PC-9 (cell line): ENCODE measurements at places on chromosomes 11 and 22.

- DNase-seq = no peak
Measured at GRCh38 chr11:23310276-23310675, 450.0 kb upstream of the CCDC179 start.

- DNase-seq = peak; percentile 84
Measured at GRCh38 chr22:38034278-38034882, 22.8 kb upstream of the PICK1 start.

DNA sequence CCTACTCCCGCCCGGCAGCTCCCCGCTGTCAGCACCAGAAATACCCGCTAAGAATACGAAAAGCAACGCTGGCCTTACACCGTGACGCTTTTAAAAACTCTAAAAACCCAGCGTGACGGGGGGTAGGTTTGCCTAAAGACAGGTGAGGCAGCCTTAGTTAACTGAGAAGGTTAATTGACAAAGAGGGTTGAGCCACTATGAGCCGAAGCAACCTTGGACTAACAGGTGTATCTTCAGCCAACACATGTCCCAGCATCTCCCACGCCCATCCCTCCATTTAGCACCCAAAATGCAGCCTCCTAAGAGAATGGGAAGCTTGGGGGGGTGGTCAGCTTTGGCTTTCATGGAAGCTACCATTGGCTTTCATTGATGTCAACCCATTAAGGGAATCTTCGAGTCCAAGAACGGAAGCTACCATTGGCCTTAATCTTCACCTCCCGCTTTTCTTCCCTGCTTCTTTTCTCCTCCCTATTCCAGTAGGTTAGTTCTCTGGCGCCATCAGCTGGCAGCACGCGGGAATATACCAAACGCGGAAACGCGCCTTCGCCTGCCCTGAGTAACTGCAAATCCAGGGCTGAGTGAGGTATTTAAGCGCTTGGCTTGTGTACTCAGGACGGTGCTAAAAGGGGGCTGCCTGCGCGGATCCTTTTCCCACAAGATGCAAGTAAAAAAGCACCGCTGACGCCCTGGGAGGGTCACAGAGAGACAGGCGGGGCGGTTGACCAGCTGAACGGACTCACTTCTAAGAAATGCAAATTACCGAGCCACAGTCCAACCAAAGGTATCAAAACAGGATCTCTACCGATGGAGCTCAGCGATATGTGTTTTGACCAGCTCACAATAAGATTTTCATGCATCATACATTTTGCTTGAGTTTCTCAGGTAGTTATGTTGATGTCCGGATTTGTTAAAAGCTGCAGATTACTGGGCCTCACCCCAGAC is 38.5 kb upstream of the GLYATL1 start:
- peak; percentile 66 for DNase-seq

DNA sequence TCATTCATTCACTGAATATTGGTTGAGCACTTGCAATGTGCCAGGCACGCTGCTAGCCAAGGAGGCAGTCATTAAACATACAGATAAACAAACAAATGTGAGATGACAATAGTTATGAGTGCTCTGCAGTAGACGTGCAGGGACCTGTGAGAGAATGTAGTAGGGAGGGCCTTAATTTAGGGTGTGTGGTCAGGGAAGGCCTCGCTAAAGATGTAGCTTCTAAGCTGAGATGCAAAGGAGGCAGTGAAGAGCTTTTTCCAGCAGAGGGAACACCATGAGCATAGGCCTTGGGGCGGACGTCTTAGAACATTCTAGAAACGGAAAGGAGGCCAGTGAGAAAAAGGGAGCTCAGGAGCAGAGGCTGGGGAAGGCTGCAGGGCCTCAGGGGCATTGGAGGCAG is 789 bp upstream of the NCF4 start:
- no peak for DNase-seq

DNA sequence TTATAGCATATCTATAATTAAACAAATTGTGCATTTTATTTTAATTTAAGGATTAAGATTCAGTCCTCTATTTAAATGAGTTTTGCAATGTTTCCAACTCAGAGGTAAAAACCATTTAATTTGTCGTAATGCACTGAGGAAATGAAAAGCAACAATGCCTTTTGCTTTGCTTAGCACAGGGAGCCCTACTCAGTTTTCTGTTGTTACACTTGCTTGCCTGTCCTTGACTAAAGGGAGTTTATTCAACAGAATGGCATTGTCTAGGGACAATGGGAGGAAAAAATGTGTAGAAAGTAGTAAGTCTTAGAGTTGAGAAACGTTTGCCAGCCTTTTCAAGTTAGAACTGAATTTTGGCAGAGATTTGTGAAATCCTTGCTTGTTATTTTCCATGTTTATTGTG is 734.2 kb upstream of the ANO3 start:
- DNase-seq = no peak

GRCh38 chr11:36073411-36074203 is 129.7 kb downstream of the LDLRAD3 start:
- DNase-seq = no peak

- no peak for DNase-seq
Measured at GRCh38 chr11:127106938-127107337, 106.4 kb upstream of the KIRREL3 start.

- no peak for DNase-seq
Measured at GRCh38 chr11:84720706-84721402, 906.3 kb downstream of the DLG2 start.

GRCh38 chr11:113675003-113675561 is 31.0 kb downstream of the TMPRSS5 start:
- no peak for DNase-seq

DNA sequence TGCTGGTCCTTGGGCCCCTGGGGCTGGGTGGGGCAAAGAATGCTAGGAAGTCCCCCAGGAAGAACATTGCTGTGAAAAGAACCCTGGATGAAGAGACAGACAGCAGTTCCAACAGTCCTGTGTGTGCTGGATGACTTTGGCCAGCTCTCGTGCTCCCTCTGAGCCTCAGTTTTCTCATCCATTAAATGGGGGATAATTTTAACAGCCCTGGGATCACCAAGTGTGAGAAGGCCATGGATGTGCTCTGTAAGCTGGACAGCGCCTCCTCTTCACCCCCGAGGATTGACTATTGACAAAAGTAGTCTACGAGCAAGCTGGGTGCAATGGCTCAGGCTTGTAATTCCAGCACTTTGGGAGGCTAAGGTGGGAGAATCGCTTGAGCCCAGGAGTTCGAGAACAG is 2.5 kb downstream of the LARGE2 start:
- no peak for DNase-seq

DNA sequence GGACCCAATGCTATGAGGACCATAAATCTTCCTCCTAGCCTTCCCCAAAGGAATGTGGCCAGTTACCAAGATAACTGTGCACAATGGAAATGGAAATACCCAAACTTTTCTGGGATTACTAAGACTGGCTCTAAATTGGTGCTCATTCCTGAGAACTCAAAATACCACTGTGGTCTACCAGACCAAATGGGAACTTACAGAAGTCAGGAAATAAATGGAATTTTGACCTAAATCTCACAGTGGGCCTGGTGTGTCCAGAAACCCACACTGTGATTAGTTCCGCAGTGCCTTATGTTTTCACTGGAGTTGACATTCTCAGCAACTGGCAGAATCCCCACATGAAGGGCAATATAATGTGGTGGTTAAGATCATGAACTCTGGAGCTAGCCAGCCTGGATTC is 99.4 kb upstream of the ZC3H12C start:
- DNase-seq = no peak

DNA sequence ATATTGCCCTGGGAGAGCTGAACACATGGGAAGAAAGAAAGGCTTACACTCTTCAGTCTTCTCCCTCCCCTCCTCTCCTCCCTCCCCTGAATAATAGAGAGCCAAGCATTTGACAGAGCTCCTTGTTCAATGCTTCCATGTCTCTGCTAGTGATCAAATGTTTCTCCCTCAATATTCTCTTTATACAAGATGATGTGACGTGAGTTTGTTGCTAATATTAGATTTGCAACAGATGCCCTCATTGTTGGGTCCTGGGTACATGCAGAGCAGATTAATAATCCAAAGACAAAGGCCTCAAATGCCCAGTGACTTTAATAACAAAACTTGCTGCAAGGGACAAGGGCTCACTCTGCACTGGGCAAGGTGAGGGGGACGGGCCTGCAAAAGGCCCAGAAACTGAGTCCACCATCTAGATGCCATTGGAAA is 7.1 kb upstream of the ENDOD1 start:
- no peak for DNase-seq

DNA sequence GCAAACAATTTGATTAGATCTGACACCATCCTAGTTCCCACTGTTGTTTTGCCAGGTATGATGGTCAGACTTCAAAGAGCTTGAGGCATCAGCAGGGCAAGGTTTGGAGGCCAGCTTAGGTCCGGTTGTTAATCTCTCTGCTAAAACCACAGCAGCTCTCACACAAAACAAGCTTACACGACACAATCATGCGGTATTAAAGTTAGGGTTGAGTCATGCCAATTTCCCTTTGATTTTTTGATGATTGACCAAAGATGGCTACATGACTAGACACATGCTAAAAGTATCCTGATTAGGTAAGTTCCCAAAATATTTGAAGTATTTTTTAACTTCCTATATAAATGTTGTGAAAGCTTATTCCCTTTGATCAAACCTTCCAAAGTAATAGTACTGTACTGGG is 145.9 kb downstream of the ELP4 start:
- DNase-seq = no peak

DNA sequence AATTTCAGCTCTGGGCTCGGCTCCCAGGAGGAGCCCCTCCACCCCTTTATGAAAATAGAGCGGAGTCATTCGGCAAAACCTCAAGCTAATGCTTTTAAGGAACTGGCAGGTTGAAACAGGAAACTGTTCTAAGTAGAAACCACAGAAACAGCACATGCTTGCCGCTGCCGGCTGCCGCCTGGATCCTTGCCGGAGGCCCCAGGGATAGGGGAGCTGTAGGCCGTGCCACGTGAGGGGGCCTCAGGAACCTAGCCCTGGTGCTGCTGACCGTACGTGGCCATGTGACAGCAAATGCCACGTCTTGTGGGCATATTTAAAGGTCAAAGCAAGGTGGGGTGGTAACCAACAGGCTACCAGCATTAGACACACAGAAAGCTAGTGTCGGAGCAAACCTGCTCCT is 77.9 kb upstream of the TIMP3 start:
- DNase-seq = no peak

DNA sequence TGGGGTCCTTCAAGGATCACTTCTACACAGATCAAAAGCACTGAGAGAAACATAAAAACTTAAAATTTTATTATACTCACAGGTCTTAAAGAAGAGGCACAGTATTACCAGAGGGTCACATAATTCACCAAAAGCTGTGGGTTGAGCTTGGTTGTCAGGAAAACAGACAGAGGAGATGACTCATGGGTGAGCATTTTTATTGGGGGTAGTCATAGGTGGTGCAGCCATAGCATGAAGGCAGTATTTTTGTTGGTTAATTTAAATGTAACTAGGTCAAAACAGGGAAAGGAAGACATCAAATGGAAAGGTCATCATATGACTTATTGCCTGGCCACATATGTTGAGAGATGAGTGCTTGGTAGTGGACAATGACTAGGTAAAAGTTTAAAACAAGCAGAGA is 24.2 kb downstream of the OR5B17 start:
- DNase-seq = peak; percentile 33

DNA sequence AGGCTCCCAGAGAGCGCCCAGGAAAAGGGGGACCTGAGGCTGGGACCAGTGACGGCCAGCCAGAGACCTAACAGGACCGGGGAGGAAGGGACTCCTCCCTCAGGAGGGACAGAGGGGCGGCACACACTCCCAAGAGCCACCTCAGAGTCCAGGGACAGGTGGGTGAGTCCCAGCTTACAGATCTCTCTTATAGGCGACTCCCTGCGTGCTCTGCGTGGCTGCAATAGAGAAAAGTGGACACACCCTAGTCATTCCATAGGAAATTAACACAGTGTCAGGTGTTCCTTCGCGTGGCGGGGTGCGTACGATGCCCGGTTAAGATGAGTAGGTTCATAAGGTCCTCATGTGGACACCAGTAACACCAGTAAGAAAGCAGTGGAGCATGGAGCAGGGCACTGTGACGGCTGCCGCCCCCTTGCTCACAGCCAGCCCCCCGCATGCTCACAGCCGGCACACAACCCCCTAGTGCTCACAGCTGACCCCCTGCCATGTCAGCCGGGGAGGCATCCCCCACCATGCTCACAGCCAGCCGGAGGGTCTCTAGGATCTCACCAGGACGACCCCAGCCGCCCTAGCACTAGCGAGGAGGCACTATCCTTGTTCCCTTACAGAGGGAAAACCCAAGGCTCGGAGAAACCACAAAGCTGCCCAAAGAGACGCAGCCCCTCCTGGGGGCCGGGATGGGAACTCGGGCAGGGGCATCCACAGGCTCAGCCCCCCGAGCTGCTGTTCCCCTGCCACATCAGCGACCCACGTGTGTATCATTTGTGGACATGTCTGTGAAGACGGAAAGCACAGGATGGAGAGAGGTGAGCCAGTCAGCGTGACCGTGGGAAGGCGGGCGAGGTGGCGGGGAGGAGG is 426.8 kb downstream of the TBC1D22A start:
- DNase-seq = no peak

- DNase-seq = no peak
Measured at GRCh38 chr22:44248926-44249325, 63.8 kb downstream of the SHISAL1 start.

DNA sequence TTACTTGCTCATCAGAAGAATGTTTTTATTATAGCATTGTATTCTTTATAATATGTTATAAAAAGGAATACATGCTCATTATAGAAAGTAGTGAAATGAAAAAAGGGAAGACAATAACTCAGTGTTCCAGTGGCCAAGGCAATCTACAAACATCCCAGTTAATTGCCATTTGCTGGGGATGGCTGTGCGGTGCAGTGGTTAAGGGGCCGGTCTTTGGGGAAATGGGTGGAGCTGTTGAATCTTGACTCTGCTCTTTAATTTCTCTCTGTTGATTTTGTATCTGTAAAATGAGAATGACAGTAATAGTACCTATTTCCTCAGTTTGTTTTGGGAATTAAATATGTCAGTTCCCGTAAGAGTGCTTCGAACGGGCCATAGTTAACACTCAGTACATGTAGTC is 212.7 kb upstream of the TBCEL start:
- no peak for DNase-seq

DNA sequence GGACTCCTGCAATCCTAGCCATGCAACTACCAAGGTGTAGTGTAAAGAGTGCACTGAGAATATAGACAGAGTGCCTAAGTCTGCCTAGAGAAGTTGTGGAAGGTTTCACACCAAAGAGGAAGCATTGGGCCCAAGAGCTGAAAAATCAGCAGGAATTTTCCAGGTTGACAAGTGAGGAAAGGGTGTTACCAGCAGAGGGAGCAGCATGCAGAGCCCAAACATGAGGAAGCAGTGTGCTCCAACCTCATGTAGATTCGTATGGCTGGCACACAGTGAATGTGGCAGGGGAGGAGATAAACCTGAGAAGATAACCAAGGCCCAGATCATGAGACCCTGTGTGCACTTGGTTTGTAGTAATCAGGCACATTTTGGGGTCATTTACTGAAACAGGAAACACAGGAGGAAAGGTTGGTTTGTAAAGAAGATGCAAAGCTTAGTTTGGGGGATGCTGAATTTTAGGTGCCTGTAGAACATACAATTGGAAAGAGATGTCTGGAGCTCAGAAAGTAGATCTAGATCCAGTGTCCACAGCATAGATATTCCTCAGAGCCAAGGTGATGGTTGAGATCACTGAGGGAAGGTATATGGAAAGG is 1.7 kb downstream of the HPX start:
- peak; percentile 25 for DNase-seq
